ENCODE measurements at places on chromosomes 16 and 17.
A peak's percentile ranks its signal among the peaks of the same experiment; 100 is the strongest.

DNA sequence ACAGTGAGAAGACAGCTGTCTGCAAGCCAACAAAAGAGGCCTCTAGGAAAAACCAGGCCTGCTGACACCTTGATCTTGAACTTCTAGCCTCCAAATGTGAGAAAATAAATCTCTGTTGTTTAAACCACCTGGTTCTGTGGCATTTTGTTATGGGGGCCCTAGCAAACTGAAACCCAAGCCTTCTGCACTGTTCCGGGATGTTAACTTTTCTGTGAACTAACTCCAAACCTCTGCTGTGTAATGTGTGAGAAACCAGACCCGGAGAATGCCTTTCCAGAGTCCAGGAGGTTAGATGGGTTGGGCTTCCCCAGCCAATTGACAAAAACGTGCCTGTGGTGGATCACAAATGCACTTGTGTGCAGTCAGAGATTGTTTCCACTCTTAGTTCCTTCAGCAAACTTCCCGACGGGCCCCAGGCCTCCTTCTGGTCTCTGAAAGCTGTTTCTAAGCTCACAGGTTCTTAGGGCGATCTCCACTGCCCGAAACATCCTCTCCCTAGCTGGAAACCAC lies 13.6 kb upstream of the GGA2 start:
- no peak overlapping the region for H3K27ac ChIP-seq
- no peaks in the 10 kb centered on the region for H3K27me3 ChIP-seq
- no peak for DNase-seq
- peaks cover 5% of the 10 kb centered on the region for H3K4me1 ChIP-seq
- no peak overlapping the region for H3K4me3 ChIP-seq

- no peak overlapping the region for H3K27ac ChIP-seq
- no peaks in the 10 kb centered on the region for H3K36me3 ChIP-seq
- H3K27me3 ChIP-seq: peaks cover 69% of the 10 kb centered on the region
- DNase-seq: no peak
- H3K4me1 ChIP-seq: peaks cover 3% of the 10 kb centered on the region
- H3K4me3 ChIP-seq: no peak overlapping the region
Observed at GRCh38 chr17:38421171-38421841, 7.0 kb upstream of the ARHGAP23 start.

- no peaks in the 10 kb centered on the region for H3K27me3 ChIP-seq
- no peak overlapping the region for H3K4me3 ChIP-seq
- DNase-seq: no peak
Observed at GRCh38 chr17:40551091-40551878, 14.0 kb downstream of the CCR7 start.

- DNase-seq: no peak
- H3K27me3 ChIP-seq: peaks cover 44% of the 10 kb centered on the region
- H3K27ac ChIP-seq: no peak overlapping the region
Observed at GRCh38 chr17:42683407-42684034, 1.2 kb downstream of the CNTNAP1 start.

DNA sequence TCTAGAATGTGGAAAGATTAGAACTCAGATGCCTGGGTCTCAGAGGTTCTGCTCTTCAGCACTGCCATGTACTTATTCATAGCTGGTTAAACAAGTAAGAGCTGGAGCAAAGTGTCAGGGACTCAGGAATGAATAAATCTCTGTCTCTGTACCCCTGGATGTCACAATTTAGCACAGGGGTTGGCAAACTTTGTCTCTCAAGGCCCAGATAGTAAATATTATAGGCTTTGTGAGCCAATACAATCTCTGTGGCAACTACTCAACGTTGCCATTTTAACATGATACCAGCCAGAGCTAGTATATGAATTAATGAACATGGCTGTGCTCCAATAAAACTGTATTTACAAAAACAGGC lies 220.3 kb upstream of the MON1B start:
- no peak overlapping the region for H3K4me3 ChIP-seq
- H3K4me1 ChIP-seq: no peaks in the 10 kb centered on the region
- H3K36me3 ChIP-seq: no peaks in the 10 kb centered on the region
- peaks cover 2% of the 10 kb centered on the region for H3K27me3 ChIP-seq

DNA sequence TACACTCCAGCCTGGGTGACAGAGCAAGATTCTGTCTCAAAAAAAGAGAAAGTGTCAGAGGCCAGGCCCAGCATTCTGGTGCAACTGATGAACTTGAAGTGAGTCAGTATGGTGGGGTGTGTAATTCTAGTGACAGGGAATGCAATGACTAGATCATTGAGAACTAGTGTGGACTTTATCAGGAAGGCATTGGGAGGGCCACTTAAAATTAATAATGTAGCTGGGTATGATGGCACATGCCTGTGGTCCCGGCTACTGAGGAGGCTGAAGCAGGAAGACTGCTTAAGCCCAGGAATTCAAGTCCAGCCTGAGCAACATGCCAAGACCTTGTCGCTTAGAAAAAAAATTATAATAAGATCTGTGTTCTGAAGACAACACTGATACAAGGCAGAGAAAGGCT lies 90.8 kb downstream of the STX8 start:
- no peak overlapping the region for H3K27ac ChIP-seq
- no peak overlapping the region for H3K4me3 ChIP-seq
- peaks cover 18% of the 10 kb centered on the region for H3K36me3 ChIP-seq
- H3K4me1 ChIP-seq: no peaks in the 10 kb centered on the region
- DNase-seq: no peak

GRCh38 chr17:81400154-81400977 lies 5.1 kb downstream of the BAHCC1 start:
- no peak for DNase-seq
- peaks cover 63% of the 10 kb centered on the region for H3K27me3 ChIP-seq
- no peak overlapping the region for H3K27ac ChIP-seq
- peak overlapping the region; percentile 60 for H3K4me3 ChIP-seq
- H3K36me3 ChIP-seq: no peaks in the 10 kb centered on the region

DNA sequence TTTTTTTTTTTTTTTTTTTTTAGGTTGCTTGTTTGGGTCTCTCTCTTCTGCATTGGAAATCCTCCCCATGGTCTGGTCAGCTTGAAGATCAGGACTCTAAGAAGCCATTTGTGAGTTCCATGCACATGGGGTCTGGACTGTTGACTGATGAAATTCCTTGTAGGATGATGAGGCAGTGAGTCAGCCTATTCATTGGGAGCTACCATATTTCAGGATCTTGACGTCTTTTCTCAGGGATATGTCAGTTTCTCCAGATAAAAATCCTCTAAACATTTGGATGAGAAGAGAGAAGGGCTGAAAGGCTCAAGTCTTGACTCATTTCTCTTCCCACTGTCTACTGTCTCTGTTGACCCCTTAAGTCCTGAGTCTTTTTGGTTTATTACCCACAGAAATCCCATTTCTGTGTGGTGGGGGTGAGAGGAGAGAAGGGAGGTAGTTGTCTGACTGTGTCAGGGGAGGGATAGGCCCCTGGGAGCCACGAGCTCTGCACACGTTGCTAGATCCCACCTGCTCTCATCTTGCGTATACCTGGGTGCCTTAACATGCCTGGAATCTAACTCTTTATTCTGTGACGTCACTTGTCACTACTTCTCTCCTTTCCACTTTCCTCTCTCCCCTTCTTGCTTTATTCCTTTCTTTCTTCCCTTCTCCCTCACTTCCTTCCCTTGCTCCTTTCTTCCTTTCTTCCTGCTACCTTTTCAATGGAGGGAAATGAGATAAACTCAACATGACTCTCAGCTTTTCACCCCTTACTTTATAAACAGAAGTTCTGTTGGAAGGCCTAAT lies 333.1 kb upstream of the XYLT1 start:
- H3K27me3 ChIP-seq: peaks cover 19% of the 10 kb centered on the region
- H3K36me3 ChIP-seq: no peaks in the 10 kb centered on the region
- no peak overlapping the region for H3K27ac ChIP-seq
- no peaks in the 10 kb centered on the region for H3K4me1 ChIP-seq

DNA sequence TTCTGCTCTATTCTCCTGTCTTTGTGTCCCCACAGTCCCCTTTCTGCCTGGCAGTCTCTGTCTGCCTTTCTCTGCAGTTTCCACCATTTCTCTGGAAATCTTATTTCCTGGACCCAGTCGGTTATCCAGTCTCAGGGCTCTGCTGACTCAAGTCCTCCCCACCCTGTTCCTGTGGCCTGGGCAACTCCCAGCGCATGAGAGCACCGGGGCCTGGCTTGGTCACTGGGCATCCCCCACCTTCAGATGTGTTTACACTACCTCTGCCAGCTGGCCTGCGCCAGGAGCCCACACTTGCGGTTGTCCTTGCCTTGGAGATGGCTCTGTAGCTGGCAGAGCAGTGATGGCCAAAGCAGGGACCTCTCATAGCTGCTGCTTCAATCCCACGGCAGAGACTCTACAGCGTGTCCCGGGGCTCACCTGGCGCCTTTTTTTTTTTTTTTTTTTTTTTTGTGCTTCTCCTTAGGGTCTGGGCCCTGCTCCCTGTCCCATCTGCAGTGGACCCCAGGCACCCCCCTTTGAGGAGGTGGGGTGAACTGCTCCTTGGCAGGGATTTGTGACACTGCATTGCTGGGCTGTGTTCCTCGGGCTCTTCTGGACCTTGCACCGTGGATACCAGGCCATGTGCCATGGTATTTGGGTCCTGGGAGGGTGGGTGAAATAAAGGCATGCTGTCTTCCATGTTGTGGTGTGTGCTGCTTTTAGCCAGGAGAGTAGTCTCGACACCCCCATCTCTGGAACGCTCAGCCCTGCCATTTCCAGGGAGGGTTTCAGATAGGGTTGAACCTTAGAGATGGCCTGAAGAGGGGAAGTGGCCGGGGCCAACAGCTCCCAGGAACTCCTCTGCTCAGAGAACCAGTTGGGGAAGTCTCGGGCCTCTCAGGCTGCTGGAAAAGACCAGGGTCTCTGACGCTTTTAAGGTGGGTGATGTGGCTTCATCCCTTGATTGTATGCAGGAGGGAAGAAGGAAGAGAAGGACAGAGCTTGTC lies 17.5 kb downstream of the GUCY2D start:
- H3K36me3 ChIP-seq: no peaks in the 10 kb centered on the region
- peaks cover 28% of the 10 kb centered on the region for H3K4me1 ChIP-seq
- peaks cover 17% of the 10 kb centered on the region for H3K27me3 ChIP-seq
- no peak overlapping the region for H3K4me3 ChIP-seq
- peak; percentile 28 for DNase-seq

DNA sequence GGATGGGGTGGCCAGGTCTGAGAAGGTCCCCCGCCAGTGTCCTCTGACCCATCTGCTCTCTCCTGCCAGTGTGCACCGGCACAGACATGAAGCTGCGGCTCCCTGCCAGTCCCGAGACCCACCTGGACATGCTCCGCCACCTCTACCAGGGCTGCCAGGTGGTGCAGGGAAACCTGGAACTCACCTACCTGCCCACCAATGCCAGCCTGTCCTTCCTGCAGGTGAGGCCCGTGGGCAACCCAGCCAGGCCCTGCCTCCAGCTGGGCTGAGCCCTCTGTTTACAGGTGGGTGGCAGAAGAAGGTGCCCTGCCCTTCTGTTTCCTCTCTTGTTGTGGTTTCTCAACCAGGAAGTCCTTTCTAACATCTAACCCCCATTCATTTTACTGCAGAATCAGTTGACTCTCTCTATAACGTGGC lies 7.1 kb downstream of the ERBB2 start:
- no peak for DNase-seq
- H3K4me3 ChIP-seq: no peak overlapping the region
- H3K27ac ChIP-seq: no peak overlapping the region
- H3K4me1 ChIP-seq: peaks cover 13% of the 10 kb centered on the region

DNA sequence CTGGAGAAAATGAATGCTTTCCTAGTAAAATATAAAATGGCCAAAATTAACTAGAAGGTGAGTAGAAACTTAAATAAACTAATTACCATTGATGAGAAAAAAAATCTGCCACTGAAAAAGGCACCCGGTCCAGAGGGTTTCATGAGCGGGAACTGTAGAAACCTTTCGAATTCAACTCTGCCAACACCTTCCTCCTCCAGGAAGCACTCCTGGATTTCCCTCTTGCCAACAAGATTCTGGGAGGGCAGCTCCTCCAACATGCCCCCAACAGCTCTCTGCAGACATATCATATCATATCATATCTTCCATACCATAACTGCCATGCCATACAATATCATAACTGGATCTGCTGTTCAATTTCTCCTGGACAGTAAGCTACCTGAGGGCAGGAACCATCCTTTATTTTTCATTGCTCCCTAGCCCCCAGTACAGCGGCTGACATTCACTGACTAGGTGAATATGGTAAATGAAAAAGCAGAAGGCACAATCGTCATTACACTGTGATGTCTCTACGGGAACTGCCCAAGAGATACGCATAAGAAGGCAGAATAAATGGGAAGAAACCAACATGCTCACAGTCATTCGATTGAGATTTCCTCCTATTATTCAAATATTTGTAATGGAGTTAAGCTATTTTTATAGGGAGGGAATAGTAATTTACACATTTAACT lies 9.2 kb downstream of the ARHGAP27 start:
- H3K4me1 ChIP-seq: peaks cover 4% of the 10 kb centered on the region
- H3K27me3 ChIP-seq: no peaks in the 10 kb centered on the region
- DNase-seq: no peak
- no peak overlapping the region for H3K27ac ChIP-seq
- no peaks in the 10 kb centered on the region for H3K36me3 ChIP-seq

- no peaks in the 10 kb centered on the region for H3K27me3 ChIP-seq
- peaks cover 2% of the 10 kb centered on the region for H3K36me3 ChIP-seq
Observed at GRCh38 chr17:2398655-2399571, 1.9 kb downstream of the MNT start.

DNA sequence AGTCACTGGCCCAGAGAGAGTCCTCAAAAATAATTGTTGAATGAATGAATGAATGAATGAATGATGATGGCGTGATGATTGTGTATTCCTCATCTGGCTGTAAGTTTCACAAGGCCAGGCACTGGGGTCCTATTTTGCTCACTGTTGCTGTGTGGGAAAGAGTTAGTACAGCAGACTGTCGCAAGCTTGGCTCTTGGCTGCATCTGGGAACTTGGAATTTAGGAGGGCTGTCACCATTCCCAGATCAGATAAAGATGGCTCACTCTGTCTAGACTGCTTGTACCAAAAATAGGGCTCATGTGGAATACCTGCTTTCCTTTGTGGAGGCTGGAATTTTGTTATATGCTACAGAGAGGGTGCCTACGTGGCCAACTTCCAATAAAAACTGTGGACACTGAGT lies 530.6 kb downstream of the WWOX start:
- H3K36me3 ChIP-seq: peaks cover 19% of the 10 kb centered on the region
- no peak for DNase-seq
- H3K4me3 ChIP-seq: no peak overlapping the region
- no peak overlapping the region for H3K27ac ChIP-seq

GRCh38 chr16:64693946-64694345 lies 427.9 kb downstream of the CDH11 start:
- no peaks in the 10 kb centered on the region for H3K36me3 ChIP-seq
- H3K27ac ChIP-seq: no peak overlapping the region
- H3K4me3 ChIP-seq: no peak overlapping the region
- H3K4me1 ChIP-seq: no peaks in the 10 kb centered on the region

- no peaks in the 10 kb centered on the region for H3K27me3 ChIP-seq
- peaks cover 16% of the 10 kb centered on the region for H3K4me1 ChIP-seq
- no peak overlapping the region for H3K4me3 ChIP-seq
Observed at GRCh38 chr16:50396761-50397535, 28.2 kb upstream of the BRD7 start.

DNA sequence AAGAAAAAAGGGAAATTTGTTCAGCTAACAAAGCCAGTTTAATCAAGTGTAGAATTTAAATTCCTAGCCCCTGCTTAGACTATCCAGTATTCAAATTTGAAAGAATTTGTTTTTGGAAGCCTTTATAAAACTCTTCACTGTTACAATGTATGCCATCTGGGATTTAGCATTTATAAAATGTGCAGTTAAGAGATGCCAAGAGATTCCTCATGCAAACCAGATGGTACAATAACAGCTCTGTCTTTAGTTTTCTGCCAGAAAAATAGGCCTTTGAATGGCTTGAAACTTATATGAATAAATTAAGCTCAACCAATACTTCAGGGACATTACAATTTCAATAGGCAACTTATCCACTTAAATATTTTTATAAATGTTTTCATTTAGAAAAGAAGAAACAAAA lies 6.8 kb upstream of the ANKS4B start:
- no peak overlapping the region for H3K27ac ChIP-seq
- H3K4me3 ChIP-seq: no peak overlapping the region
- no peak for DNase-seq
- peaks cover 4% of the 10 kb centered on the region for H3K4me1 ChIP-seq
- H3K36me3 ChIP-seq: no peaks in the 10 kb centered on the region
- H3K27me3 ChIP-seq: peaks cover 51% of the 10 kb centered on the region

All from activated naive CD8-positive, alpha-beta T cell treated with anti-CD3 and anti-CD28 coated beads, Interleukin-2, amount 50 U/mL, for 24 hours (primary cell).